Tibial artery (tissue), 4 donors: ENCODE measurements at places on chromosomes 16 and 17.

DNA sequence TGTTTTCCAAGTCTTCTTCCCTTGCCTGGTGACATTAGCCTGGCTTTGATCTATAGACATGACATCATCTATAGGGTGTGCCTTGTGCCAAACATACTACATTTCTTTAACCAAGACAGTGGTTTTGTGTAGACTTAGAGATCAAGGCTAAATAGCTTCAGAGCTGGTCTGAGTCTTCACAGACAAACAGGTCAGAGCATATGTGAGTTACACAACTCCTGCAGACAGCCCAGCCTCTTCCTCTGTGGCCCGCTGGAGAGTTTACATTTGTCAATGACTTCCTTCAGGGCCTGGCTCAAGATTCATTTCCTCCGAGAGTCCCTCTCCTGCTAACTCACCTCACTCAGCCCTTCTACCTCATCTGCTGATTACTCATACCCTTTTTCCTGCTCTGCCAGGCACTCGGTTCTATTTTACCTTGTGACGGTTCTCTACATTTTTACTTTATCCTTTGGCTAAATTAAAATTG lies 73.1 kb upstream of the TANC2 start:
- peak; percentile 53 for DNase-seq

DNA sequence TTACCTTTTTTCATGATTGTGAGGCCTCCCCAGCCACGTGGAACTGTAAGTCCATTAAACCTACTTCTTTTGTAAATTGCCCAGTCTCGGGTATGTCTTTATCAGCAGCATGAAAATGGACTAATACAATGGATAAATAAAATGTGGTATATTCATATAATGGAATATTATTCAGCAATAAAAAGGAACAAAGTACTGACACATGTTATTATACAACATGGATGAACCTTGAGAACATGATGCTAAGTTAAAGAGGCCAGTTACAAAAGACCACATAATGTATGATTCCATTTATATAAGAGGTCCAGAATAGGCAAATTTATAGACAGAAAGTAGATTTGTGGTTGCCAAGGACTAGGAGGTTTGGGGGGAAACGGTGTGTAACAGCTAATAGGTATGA lies 5.3 kb downstream of the ERN1 start:
- no peak for DNase-seq

GRCh38 chr17:50424996-50425681 lies 879 bp upstream of the ACSF2 start:
- no peak for DNase-seq

DNA sequence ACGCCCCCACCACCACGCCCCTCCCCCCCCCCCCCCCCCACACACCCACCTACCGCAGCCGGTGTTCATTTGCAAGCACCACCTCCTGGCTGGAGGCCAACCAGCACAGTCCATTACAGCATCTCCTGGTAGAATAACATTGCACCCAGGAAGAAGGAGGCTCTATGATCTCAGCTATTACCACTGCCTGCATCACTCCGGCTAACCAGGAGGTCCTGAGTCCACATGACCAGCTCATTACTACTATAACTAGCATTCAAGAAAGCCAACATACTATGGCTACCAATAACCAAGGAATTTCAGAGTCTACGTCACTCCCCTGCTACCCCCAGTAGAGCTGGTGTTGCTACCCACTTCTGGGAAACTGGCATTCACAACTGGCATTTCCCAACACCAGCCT lies 81.1 kb upstream of the ALOX12 start:
- no peak for DNase-seq

DNA sequence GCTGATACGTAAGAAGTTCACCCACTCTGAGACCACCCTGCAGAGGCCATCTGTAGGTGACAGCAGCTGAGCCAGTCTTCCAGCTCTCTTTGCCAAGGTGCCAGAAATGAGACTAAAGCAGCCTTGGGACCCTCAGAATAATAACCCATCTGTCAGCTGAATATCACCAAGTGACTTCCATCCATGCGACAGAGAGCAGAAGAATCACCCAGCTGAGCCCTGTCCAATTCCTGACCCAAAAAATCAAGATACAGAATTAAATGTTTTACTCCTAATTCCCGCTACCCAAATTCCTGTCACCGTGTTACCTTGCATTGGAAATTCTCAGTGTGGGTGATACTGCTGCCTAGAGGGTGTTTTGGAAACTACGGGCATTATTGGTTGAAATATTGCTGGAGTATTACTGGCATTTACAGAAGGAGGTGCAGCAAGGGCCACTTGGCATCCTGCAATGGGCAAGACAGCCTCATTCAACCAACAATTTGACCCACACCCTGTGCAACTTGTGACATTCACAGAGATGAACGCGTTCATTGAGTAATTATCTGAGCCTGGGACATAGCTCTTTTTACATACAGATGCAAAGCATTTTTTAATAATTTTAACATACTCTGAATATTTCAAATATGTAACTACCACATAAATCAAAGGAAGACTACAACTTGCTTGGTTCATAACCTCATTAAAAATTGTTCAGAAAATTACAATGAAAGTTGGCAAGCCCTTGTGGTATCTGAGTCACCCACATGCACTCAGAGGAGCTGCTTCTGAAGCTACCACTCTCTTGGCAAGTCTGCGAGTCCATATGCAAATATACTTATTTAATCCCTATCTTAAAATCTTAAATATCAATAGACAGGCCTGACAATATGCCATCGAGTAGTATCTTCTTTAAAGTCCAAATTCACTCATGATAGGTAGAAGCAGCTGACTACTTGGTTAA lies 126.6 kb downstream of the C16orf95 start:
- DNase-seq: no peak

DNA sequence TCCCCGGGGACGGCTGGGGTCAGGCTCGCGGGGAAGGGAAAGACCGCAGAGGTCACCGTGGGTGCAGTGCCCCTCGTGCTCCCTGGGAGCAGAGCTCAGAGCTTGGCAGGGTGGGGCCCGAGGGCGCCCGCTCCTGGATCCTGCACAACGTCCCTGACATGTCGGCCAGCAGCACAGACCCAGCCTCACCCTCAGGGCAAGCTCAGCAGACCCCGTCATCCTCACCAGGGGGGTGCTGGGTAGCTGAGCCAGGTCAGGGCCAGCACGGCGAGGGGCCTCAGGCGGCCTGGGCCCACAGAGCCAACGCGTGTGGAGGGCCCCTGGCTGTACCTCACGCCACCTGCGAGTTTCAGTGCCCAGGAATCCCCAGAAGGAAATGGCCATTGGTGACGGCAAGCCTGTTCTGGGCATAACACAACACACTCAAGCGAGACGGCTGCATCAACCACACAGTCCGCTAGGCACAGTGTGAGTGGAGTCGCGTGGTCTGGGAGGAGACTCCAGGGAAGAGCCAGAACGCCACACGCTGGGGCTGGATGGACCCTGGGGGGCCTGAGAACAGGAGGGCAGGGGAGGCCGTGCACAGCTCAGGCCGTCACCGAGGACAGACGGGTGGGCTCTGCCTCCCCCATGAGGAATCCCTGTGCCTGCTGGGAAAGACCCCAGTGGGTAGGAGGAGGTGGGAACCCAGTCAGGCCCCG lies 60.3 kb downstream of the ZNF778 start:
- no peak for DNase-seq

DNA sequence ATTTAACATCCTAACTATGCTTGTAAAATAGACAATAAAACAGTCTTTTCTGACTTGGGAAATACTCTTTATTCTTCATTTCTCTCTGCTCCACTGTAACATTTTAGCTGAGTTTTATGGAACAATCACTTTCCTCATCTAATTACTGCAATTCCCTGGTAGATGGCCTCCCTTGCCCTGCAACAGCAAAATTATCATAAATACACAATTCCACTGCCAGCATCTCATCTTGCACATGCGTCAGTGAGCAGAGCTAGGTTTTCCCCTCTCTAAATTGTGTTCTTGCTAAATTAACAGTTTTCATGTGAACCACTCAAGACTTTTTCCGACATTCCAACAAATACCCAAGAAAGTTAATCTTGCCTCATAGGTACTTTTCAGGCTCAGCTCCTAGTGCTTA lies 920.9 kb upstream of the GOT2 start:
- no peak for DNase-seq
